ENCODE measurements at places on chromosomes 7 and 10.

GRCh38 chr10:69228151-69228550 is 8.0 kb downstream of the HKDC1 start:
- DNase-seq: no peak

GRCh38 chr7:120724448-120724847 is 133.5 kb downstream of the TSPAN12 start:
- DNase-seq: no peak

- peak; percentile 77 for DNase-seq
These were observed 1.2 kb upstream of the INPP5A start for GRCh38 chr10:132536241-132536876.

GRCh38 chr10:31603235-31604087 is 284.4 kb downstream of the ZEB1 start:
- peak; percentile 99 for DNase-seq

GRCh38 chr7:23410446-23411183 is 59.7 kb downstream of the IGF2BP3 start:
- no peak for DNase-seq

GRCh38 chr7:55571511-55572377 is 558 bp downstream of the VOPP1 start:
- DNase-seq: peak; percentile 78

- no peak for DNase-seq
These were observed 200.9 kb upstream of the CNTNAP2 start for GRCh38 chr7:145915679-145916078.

GRCh38 chr7:27693794-27694193 is 31.1 kb upstream of the HIBADH start:
- DNase-seq: no peak

DNA sequence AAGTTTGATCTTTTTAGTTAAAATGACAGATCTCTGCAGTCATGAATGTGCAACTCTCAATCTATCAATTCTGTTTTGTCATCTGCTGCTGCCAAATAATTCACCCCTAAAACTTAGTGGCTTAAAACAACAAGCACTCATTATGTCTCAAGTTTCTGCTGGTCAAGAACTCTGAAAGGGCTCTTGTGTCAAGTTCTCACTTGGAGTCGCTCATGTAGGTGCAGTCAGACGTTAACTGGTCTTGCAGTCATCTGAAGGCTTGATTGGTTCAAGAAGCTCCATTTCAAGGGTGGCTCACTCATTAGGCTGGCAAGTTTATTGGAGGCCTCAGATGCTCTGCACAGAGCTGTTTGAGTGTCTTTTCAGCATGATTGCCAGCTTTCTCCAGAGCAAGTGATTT is 28.5 kb upstream of the LRRC72 start:
- DNase-seq: no peak

DNA sequence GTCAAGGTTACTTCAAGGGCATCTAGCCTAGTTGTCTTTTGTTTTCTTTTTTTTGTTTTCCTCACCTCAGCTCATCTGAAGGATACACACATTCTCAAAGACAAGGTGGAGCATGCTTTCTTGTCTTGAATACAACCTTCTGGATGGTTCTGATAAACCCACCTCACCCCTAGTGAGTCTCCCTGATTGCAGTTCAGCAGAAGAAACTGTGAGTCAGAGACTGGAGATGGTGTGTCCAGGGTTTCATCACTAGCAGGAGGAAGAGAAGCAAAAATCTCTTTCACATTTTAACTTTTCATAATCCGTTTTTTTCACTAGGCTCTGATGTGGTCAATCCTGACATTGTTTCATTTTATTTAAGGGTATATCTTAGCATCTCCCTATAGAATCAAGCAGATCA is 143.0 kb upstream of the NRBF2 start:
- no peak for DNase-seq

DNA sequence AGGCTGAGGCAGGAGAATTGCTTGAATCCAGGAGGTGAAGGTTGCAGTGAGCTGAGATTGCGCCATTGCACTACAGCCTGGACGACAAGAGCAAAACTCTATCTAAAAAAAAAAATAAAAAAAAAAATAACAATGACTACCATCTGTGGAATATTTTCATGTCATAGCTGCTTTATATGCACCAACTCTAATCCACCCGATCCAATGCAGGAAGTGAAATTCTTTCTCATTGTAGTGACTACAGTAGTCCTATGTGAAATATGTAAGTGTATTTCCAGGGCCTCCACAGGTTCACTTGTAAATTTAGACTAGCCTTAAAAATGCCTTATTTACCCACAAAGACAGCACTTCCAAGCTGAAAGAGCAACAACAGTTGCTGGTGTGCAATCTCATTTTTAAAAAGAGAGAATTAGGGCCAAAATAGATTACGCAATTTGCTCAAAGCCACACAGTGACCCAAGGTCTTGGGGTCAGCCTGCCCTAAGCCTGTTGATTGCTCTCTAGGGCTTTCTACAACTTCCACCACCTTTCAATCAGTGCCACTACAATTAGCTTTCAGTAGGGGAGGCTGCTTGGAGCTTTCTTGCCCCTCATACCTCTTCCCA is 25.8 kb upstream of the EGFR start:
- no peak for DNase-seq

DNA sequence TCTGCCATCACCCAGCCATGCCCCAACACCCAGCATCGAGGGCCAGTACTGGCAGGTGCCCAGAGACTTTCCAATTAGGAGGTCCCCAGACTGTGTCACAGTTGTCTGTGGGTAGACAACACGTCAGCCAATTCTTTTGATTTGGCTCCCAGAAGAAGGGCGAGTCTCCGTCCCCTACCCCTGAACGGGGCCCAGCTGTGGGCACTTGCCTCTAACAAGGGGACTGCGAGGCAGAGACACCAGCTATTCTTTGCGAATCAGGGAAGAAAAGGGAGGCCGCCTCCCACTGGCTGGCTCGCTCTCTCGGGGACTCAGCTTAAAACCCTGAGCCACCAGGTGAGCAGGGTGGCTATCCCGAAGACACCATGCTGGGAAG is 167.3 kb downstream of the USP6NL start:
- no peak for DNase-seq
